ENCODE measurements at places on chromosomes 12 and 14.

- H3K4me1 ChIP-seq = no peaks in the 10 kb centered on the region
- H3K27ac ChIP-seq = no peak overlapping the region
- no peak overlapping the region for H3K4me3 ChIP-seq
- no peaks in the 10 kb centered on the region for H3K36me3 ChIP-seq
- DNase-seq = no peak
Measured at GRCh38 chr12:52648012-52648550, 3.9 kb downstream of the KRT2 start.

GRCh38 chr14:89773644-89774316 lies 180.8 kb downstream of the EFCAB11 start:
- no peaks in the 10 kb centered on the region for H3K36me3 ChIP-seq
- H3K27ac ChIP-seq = peak overlapping the region; percentile 65
- H3K4me1 ChIP-seq = peaks cover 30% of the 10 kb centered on the region
- H3K4me3 ChIP-seq = no peak overlapping the region
- DNase-seq = no peak

GRCh38 chr12:85781766-85782165 lies 54.4 kb downstream of the RASSF9 start:
- H3K27me3 ChIP-seq = no peaks in the 10 kb centered on the region
- H3K4me1 ChIP-seq = no peaks in the 10 kb centered on the region
- peak; percentile 54 for DNase-seq
- H3K27ac ChIP-seq = no peak overlapping the region

- peak; percentile 31 for DNase-seq
- H3K27me3 ChIP-seq = no peaks in the 10 kb centered on the region
- peak overlapping the region; percentile 86 for H3K4me3 ChIP-seq
- H3K27ac ChIP-seq = peak overlapping the region; percentile 90
- H3K4me1 ChIP-seq = peaks cover 37% of the 10 kb centered on the region
Measured at GRCh38 chr14:73491256-73492042, 716 bp downstream of the RIOX1 start.

DNA sequence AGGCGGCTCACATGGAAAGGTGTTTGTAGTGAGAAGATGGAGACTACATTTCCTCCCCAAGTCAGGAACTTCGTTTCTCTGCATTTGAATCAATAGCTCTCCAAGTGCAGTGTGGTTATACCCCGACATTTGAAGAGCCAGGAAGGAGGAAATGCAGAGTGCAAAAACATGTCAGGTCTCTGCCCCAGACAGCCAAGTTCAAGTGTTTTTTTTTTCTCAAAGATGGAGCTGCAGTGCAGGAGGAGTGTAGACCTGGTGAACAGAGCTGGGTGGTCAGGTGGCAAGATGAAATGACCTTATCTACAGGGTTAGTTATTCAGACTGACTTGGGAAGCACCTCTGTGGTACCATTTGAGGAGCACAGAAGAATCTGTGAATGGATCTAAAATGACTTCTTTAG lies 21.3 kb downstream of the MLXIP start:
- no peak for DNase-seq
- no peaks in the 10 kb centered on the region for H3K27me3 ChIP-seq
- H3K36me3 ChIP-seq = no peaks in the 10 kb centered on the region
- no peak overlapping the region for H3K27ac ChIP-seq

DNA sequence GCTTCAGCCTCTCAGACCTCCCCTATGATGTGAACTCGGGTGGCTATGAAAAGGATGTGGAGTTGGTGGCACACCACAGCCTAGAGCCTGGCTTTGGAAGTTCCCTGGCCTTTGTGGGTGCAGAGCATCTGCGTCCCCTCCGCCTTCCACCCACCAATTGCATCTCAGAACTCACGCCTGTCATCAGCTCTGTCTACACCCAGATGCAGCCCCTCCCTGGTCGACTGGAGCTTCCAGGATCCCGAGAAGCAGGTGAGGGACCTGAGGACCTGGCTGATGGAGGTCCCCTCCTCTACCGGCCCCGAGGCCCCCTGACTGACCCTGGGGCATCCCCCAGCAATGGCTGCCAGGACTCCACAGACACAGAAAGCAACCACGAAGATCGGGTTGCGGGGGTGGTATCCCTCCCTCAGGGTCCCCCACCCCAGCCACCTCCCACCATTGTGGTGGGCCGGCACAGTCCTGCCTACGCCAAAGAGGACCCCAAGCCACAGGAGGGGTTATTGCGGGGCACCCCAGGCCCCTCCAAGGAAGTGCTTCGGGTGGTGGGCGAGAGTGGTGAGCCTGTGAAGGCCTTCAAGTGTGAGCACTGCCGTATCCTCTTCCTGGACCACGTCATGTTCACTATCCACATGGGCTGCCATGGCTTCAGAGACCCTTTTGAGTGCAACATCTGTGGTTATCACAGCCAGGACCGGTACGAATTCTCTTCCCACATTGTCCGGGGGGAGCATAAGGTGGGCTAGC lies 7.0 kb upstream of the RPS26 start:
- DNase-seq = no peak
- no peaks in the 10 kb centered on the region for H3K27me3 ChIP-seq
- peaks cover 48% of the 10 kb centered on the region for H3K36me3 ChIP-seq
- no peaks in the 10 kb centered on the region for H3K4me1 ChIP-seq
- no peak overlapping the region for H3K4me3 ChIP-seq
- H3K27ac ChIP-seq = no peak overlapping the region

DNA sequence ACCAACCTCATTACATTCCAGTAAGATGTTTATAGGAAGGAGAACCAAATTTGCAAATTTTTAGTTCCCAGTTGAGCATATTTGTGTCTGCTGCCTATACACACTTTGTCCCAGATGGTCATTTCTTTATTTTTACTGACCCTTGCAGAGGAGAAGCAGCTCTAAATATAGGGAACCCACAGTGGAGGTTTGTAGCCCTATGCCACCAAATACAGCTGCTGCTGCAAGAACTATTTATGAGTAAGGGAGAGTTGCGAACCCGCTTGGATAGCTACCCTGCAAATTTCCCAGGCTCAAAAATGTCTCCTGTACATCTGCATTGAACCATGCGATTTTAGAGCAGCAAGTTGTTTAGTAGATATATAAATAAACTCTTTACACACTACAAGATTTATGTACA lies 48.2 kb downstream of the NAV3 start:
- H3K4me3 ChIP-seq = no peak overlapping the region
- no peaks in the 10 kb centered on the region for H3K27me3 ChIP-seq

- DNase-seq = no peak
- H3K4me3 ChIP-seq = no peak overlapping the region
- H3K36me3 ChIP-seq = no peaks in the 10 kb centered on the region
- H3K4me1 ChIP-seq = no peaks in the 10 kb centered on the region
- peaks cover 4% of the 10 kb centered on the region for H3K27me3 ChIP-seq
- H3K27ac ChIP-seq = no peak overlapping the region
Measured at GRCh38 chr14:89017417-89017816, 193.0 kb downstream of the TTC8 start.

- DNase-seq = no peak
- H3K27me3 ChIP-seq = no peaks in the 10 kb centered on the region
- H3K4me1 ChIP-seq = no peaks in the 10 kb centered on the region
- no peak overlapping the region for H3K4me3 ChIP-seq
Measured at GRCh38 chr14:40413136-40413535, 980.9 kb upstream of the FBXO33 start.

- H3K4me1 ChIP-seq = peaks cover 8% of the 10 kb centered on the region
- no peak overlapping the region for H3K4me3 ChIP-seq
Measured at GRCh38 chr12:43291516-43291915, 260.5 kb downstream of the ADAMTS20 start.
